ENCODE measurements at places on chromosomes 6 and 20. TPM values are rescaled to one million over a fixed set of nuclear protein-coding genes. Genes with fewer than 3 reads are reported as not detected.

CST4 gene
- not detected for total RNA-seq

ASIP gene
- not detected for total RNA-seq

MDFI gene
- total RNA-seq = 270 TPM

C6orf47 gene
- 18.1 TPM for total RNA-seq

ACSS2 gene
- total RNA-seq = 81.4 TPM

CDSN gene
- 0.14 TPM for total RNA-seq

SH3BGRL2 gene
- 11.1 TPM for total RNA-seq

DSE gene
- total RNA-seq = 51.7 TPM

CDC25B gene
- 52.3 TPM for total RNA-seq

FAM229B gene
- total RNA-seq = 4.1 TPM

SPATS1 gene
- not detected for total RNA-seq

NOX3 gene
- total RNA-seq = not detected

SIRPD gene
- not detected for total RNA-seq

C6orf163 gene
- 1.1 TPM for total RNA-seq

KLHDC3 gene
- 68.7 TPM for total RNA-seq

CPNE5 gene
- total RNA-seq = 0.05 TPM

MAS1 gene
- not detected for total RNA-seq

BPIFB1 gene
- total RNA-seq = not detected

IFT52 gene
- total RNA-seq = 15.0 TPM
